ENCODE measurements at places on chromosomes 1 and 21.

DNA sequence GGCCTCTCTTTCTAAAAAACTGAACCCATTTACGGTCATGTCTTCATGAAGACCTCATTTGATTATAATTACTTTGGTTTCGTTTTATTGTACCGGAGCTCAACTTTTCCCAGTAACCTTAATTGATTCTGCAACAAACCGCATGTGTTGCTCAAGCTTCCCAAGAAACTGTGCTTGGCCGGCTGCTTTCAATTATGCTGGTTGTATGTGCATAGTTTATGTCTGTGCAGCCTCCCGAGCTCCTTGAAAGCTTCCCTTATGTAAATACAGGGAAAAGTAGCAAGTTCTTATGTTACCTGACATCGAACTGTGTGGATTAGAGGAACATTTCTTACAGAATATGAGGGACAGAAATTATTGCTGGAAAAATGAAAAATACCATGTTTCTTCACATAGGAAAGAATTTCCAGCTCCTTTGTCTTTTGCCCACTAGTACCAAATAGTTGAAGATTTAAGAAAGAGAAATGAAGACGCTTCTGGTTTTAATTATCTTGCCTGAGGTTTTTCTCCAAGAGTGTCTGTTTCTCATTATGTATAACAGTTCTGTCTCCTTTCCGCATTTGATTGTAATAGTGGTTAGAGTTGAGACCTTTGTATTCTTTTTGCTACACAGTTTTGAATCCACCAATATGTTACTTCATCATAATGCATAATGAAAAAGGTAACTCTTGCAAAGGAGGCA is 2.1 kb downstream of the VCAM1 start:
- DNase-seq = no peak

- DNase-seq = no peak
Observed at GRCh38 chr1:64031236-64031635, 172.2 kb upstream of the UBE2U start.

GRCh38 chr21:33967086-33967571 is 51.5 kb upstream of the ATP5PO start:
- DNase-seq = no peak

DNA sequence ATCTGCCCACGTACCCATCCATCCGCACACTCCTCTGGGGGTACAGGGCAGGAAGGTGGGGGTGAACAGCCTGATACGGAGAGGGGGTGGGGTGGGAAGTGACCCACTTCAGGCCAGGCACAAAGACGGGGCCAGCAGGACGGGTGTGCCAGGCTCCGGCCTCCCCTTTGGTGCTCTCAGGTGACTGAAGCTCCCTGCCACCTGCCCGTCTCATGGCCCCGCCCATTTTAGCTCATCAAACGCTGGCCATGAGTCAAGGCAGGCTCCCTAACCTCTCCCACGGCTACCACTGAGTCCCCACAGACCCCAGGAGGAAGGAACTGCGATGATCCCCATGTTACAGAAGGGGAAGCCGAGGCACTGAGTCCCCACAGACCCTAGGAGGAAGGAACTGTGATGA is 109.6 kb downstream of the CRYAA start:
- no peak for DNase-seq

- no peak for DNase-seq
Observed at GRCh38 chr1:162389021-162389818, 7.7 kb downstream of the C1orf226 start.

DNA sequence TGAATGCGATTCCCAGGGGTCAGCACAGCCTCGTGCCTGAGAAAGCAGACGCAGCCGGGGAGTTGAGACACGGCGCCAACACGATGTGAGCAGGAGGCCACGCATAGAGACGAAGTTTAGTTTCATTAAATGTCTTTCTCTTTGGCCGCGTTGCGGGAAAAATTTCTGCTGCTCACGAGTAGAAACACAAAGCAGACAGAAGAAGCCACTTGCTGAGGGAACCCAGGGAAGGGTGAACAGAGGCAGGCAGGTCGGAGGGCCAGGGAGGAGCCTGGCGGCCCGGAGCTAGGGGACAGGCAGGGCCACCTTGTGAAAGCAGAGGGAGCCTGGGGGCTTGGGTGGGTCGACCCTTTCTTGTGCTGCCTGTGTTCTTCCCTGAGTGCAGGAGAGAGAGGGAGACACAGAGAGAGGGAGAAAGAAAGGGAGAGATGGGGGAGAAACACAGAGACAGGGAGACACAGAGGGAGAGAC is 33.2 kb downstream of the POFUT2 start:
- no peak for DNase-seq

DNA sequence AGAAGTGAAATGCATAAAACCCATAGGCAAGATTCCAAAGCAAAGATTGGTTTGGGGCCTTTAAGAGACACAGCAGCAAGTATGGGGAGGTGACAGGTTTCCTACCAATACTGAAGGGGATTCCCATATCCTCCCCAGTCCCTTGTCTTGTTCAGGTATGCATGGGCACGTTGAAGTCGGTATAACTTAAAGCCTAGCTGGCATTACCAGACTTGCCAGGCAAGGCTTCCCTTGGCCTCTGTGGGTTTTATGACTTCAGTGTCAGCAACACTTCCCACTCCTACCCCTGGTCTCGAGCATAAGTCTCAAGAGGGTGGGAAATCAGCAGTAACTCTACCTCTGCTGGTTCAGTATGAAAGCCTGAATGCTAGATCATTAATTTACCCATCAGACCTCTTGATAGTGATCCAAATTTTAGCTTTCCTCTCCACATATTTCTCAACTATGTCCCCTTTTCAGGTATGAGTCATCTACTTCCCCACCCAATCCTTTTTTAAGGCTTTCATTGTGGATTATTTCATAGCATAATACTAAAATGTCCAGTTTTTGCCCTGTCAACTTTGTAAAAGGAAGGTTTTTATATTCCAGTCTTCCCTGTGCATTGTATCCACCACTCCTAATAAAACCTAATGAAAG is 6.8 kb downstream of the CYP4X1 start:
- no peak for DNase-seq

GRCh38 chr1:35580949-35581388 is 7.9 kb downstream of the TFAP2E start:
- DNase-seq = no peak

- DNase-seq = no peak
Observed at GRCh38 chr1:206713070-206713469, 28.4 kb downstream of the MAPKAPK2 start.

DNA sequence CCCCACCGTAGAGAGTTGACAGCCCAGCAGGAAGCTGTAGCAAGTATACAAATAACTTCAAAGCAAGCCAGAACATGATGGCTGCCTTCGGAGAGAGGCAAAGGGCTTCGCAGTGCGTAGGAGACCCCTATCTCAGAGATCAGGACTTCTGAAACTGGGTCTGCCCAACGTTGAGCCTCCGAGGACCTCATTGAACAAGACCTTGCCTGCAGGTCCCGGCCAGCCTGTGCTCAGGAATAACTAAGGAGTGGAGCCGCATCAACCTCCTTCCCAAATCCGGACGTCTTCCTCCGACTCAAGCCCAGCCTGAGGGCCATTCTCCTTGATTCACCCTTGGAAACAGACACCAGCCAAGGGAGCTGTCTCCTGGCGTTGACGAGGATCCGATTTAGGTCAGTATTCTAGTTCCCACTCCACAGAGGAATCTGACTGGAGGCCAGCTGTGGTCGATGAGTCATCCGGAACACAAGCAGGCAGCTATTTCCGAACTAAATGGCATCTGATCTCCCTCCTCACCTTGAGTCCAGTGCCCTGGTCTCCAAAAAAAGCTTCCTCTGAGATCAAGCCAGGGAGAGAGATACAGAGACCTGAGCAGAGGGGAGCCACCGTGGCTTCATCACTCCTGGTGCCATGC is 166.5 kb upstream of the COA6 start:
- no peak for DNase-seq

- DNase-seq = no peak
Observed at GRCh38 chr1:70486676-70487458, 75.8 kb downstream of the CTH start.

GRCh38 chr21:17869115-17869514 is 50.0 kb upstream of the C21orf91 start:
- no peak for DNase-seq

DNA sequence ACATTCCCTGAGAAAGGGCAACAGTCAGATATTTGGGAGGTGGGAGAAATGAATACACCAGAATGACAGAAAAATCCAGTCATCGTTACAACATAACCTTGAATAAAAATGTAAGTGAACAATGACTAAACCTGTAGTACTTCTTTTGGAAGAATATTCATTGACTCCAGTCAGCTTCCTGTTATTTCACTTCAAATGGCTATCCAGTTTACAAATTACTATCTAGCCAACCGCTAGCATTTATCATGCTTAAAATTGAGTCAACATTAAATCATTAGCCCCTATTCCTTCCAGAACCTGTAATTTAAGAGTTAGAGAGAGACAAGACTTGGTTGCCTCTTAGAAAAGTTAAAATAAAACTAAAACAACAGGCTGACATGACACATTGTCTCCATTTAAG is 33.6 kb downstream of the WLS start:
- no peak for DNase-seq

GRCh38 chr1:218942431-218942830 is 231.2 kb upstream of the LYPLAL1 start:
- no peak for DNase-seq

GRCh38 chr1:157189986-157190982 is 52.1 kb upstream of the ETV3 start:
- no peak for DNase-seq

GRCh38 chr1:163395790-163396189 is 74.0 kb downstream of the NUF2 start:
- no peak for DNase-seq

GRCh38 chr1:100624886-100625610 is 87.1 kb downstream of the GPR88 start:
- no peak for DNase-seq

DNA sequence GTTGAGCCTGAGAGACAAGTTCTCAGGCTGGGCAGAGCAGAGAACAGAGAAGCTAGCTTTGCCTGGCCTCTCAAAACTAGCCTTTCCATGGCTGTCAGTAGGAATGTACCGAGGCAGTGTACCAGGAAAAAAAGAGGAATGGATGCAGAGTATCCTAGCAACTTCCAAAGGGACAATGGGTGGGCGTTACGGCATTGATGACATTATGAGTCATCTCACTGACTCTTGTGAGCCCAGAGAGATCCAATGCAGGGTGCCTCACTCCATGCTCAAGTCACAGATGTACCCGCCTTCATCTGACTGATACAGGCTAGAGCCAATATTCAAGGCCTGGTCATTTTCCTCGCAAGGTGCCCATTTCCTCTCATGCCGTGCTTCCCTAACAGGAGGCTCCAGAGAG is 51.4 kb upstream of the C8B start:
- DNase-seq = no peak

- no peak for DNase-seq
Observed at GRCh38 chr1:196309386-196309785, 298.9 kb downstream of the KCNT2 start.

GRCh38 chr1:209238356-209238755 is 345.2 kb upstream of the CAMK1G start:
- DNase-seq = no peak

- no peak for DNase-seq
Observed at GRCh38 chr1:232036181-232036933, 409.8 kb downstream of the DISC1 start.

GRCh38 chr1:26616881-26617280 is 78.9 kb upstream of the ARID1A start:
- DNase-seq = no peak

DNA sequence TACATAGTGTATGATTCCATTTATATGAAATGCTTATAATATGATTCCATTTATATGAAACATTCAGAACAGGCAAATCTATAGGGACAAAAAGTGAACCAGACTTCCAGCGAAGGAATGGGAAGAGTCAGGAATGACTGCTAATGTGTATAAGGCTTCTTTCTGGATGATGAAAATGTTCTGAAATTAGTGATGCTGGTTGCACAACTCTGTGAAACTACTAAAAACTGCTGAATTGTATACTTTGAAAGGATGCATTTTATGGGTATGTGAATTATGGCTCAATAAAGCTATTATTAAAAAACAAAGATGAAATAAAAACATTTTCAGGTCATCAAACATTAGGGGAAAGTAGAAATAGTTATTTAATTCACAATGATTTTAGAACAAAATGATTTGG is 14.1 kb upstream of the IL24 start:
- DNase-seq = no peak

DNA sequence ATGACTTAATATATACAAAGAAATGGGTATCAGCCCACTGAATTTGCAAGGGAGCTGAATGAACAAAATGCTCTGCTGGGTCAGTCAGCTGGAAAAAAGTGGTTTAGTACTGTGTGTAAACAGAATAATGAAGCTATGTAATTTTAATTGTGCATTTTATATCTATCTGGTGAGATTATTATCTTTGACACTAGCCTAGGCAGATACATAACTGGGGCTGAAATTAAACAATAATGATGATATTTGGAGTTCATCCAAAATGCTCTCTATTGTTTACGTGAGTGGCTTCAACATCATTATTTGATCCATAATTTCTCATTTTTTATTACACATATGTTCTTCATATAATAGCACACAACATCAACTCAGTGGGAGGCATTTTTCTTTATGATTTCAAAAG is 208.5 kb upstream of the SNX7 start:
- no peak for DNase-seq

GRCh38 chr1:243343970-243344937 is 88.4 kb downstream of the SDCCAG8 start:
- DNase-seq = no peak

DNA sequence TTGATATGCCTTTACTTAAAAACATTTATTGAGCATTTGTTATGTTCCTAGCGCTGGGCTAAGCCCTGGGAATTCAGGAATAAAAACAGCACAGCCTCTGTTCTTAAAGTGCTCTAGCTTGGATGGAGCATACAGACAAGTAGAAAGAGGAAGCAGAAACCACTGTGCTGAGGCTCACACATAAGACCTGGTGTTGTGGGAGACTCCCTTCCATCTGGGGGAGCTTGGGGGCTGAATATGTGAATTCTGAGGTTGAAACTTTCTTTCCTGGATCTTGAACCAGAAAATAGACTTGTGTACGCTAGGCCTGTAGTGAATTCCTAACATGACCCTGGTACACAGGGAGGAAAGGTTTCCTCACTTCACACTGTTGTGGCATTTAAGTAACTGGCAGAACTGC is 209.9 kb downstream of the ZNF326 start:
- no peak for DNase-seq

DNA sequence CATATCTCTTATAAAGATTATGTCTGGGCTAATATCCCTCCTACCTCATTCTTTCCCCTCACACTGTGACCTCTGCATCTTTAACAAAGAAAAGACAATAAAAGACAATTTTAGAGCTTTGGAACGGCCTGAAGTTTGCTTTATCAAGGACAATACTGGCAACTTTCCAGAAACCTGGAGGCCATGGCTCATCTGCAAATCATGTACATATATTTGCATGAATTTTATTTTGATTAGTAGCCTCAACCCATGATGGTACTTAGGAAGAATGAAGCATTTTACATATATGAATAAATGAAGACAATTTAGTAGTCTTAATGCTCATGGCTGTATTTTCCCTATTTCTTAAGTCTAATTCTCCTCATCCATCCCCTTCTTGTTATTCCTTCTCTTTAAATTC is 612.2 kb upstream of the CXADR start:
- no peak for DNase-seq
